ENCODE measurements at places on chromosomes 4 and X. TPM values are rescaled to one million over a fixed set of nuclear protein-coding genes. Genes with fewer than 3 reads are reported as not detected.

DNA sequence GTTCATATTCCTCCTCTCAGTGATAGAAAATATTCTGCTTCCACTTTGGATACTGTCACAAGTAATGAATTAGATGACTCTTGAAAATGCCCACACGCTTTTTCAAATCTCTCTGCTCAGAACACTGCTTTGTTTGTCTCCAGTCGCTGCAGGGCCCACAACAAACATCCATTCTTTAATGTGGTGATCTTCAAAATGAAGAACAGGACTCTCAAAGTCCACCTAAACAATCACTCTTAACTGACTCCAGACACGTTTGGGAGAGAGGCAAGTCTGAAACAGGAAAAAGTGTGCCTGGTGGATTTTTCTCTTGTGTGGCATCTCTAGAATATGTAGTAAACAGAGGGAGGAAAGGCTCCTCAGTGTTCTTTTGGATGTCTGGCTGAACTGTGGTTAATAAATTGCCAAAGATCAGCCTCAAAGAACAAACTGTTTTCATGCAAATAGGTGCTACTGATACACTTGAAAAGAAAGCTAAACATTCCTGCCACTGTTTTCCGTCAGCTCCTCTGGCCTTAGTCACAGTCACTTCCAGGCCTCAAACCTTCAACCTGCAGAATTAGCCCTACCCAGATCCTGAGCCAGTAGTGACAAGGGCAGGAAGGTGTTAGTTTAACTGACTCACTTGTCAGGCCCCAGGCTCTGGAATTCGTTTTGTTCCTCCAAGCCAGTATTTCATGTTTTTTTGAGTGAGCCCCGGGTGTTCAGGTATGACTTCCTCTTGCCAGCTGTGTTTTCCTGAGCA, 259.6 kb upstream of the GPC4 start:
- peak; percentile 63 for DNase-seq
- no peaks in the 10 kb centered on the region for H3K36me3 ChIP-seq
- no peaks in the 10 kb centered on the region for H3K27me3 ChIP-seq

- DNase-seq: no peak
- no peak overlapping the region for H3K27ac ChIP-seq
- no peaks in the 10 kb centered on the region for H3K36me3 ChIP-seq
- H3K27me3 ChIP-seq: no peaks in the 10 kb centered on the region
These were observed 13.1 kb upstream of the MAGEA4 start for GRCh38 chrX:151899622-151900021.

DNA sequence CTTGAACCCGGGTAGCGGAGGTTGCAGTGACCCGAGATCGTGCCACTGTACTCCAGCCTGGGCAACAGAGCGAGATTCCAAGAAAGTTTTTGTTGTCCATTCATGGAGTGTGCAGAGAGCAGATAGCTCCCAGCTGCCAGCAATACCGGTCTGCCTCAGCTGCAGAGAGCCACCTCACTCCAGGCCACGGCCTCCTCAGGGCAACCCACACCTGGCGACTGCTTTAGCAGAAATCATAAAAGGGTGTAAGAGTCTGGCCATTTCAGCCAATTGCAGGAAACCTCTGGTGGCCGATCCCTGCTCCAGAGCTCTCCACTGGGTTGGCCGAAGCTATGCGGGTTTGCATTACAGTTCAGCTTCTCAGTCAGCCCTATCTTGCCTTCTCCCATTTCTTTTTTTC, 227.4 kb upstream of the BCOR start:
- H3K4me1 ChIP-seq: no peaks in the 10 kb centered on the region
- H3K4me3 ChIP-seq: no peak overlapping the region
- no peaks in the 10 kb centered on the region for H3K36me3 ChIP-seq
- H3K27ac ChIP-seq: no peak overlapping the region

- no peak overlapping the region for H3K4me3 ChIP-seq
- H3K36me3 ChIP-seq: no peaks in the 10 kb centered on the region
- no peaks in the 10 kb centered on the region for H3K4me1 ChIP-seq
- no peak overlapping the region for H3K27ac ChIP-seq
These were observed 6.4 kb upstream of the GPC3 start for GRCh38 chrX:133991814-133992213.

DNA sequence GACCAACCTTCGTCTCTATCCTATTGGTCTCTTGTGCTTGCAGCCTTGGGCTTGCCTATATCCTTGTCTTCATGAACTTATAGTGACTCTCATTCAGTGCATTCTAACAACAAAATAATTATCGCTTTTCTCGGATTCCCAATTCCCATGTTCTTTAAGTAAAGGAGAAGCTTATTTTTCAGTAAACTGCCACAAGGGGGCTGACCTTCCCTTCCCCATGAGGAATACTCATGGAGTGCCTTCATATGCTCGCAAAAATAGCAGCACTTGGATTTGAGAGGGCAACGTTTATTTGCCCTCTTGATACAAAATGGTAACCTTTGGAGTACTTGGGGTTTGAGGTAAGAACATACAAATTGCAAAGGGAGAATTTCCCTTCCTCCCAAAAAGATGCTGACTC, 183.2 kb upstream of the TENT5D start:
- no peak overlapping the region for H3K27ac ChIP-seq
- H3K36me3 ChIP-seq: no peaks in the 10 kb centered on the region
- H3K4me1 ChIP-seq: no peaks in the 10 kb centered on the region
- H3K27me3 ChIP-seq: no peaks in the 10 kb centered on the region
- H3K4me3 ChIP-seq: no peak overlapping the region
- no peak for DNase-seq

- DNase-seq: no peak
- H3K4me1 ChIP-seq: no peaks in the 10 kb centered on the region
- H3K36me3 ChIP-seq: no peaks in the 10 kb centered on the region
- no peak overlapping the region for H3K27ac ChIP-seq
These were observed 51.7 kb downstream of the IGSF1 start for GRCh38 chrX:131237363-131237762.

DNA sequence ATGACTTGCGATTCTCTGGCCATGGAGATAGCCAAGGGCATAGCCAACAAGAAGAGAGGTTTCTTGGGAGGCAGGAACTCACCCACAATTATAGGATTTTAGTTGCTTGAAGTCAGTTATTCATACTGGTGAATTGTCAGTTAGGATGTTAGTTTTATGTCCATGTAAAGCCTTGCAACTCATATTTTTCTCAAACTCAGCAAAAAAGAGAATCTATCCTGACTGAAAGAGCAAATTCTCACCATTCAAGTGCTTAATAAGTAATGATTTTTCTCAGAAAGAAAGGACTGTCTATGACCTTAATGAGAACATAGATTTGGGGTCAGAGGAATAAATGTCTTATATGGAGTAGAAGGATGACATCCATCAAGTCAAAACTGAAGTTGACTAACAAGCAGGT, 934.5 kb downstream of the STPG2 start:
- no peak overlapping the region for H3K27ac ChIP-seq
- no peak overlapping the region for H3K4me3 ChIP-seq
- DNase-seq: no peak

DNA sequence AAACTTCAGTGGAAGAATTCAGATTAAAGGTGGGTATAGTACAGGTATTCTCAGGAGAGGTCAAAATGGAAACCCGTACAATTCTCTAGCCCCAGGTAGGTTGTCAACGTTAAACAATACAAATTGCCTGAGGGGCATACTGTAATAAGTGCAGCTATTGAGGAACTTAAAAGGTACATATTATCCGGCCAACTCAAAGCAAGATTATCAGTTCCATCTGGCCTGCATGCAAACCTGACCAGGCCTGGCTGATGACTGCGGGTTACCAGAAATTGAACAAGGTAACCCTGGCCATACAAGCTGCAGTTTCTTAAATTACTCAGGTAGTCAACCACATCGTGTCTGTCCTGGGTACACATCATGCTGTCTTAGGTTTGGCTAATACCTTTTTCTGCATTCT, 12.3 kb upstream of the ZNF630 start:
- no peaks in the 10 kb centered on the region for H3K27me3 ChIP-seq
- no peaks in the 10 kb centered on the region for H3K36me3 ChIP-seq
- H3K27ac ChIP-seq: no peak overlapping the region
- H3K4me3 ChIP-seq: no peak overlapping the region

DNA sequence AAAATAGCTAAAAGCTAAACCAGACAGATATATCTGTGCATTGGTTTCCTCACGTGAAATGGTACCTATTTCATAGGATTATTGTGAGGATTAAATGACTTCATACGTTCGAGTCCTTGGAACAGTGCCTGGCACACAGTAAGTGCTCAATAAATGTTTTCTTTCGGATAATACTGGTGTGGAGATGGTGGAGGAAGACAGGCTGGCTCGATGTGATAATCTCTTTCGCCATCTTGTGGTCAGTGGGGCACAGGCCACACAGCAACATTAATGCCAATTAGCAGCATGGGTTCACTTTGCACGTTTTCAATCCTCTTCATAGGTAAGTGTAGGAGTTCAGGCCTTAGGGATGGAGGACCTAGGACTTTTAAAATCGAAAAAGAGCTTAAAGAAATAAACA, 9.3 kb downstream of the PAGE4 start:
- H3K4me1 ChIP-seq: no peaks in the 10 kb centered on the region
- DNase-seq: peak; percentile 34
- no peak overlapping the region for H3K27ac ChIP-seq
- no peak overlapping the region for H3K4me3 ChIP-seq
- no peaks in the 10 kb centered on the region for H3K36me3 ChIP-seq
- peaks cover 13% of the 10 kb centered on the region for H3K27me3 ChIP-seq

DNA sequence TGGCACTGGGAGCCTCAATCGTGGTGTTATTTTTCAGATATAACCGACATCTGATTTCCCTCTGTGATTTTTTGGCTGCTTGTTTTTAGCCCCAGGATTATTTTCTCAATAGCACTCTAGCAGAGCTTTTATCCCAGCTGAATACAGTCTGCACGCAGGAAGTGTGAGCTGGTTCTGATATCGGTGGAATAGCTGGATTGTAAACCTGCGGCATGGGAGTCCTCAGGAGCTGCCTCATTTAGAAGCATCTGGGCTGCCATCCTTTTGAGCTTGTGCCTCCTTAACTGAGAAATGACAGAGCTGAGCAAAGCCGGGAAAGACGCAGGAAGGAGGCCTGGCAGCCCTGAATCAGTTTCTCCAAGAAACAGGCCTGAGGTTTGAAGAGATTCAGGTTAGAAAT, 28.4 kb upstream of the GRPEL1 start:
- H3K27ac ChIP-seq: no peak overlapping the region
- H3K27me3 ChIP-seq: no peaks in the 10 kb centered on the region
- H3K4me3 ChIP-seq: no peak overlapping the region
- no peak for DNase-seq

GRCh38 chr4:25253071-25253445, 19.2 kb downstream of the PI4K2B start:
- H3K36me3 ChIP-seq: peaks cover 17% of the 10 kb centered on the region
- no peaks in the 10 kb centered on the region for H3K27me3 ChIP-seq
- H3K4me1 ChIP-seq: peaks cover 15% of the 10 kb centered on the region
- H3K27ac ChIP-seq: no peak overlapping the region

- H3K27me3 ChIP-seq: no peaks in the 10 kb centered on the region
- no peaks in the 10 kb centered on the region for H3K36me3 ChIP-seq
These were observed 1609.1 kb downstream of the C4orf33 start for GRCh38 chr4:130705023-130705422.

DNA sequence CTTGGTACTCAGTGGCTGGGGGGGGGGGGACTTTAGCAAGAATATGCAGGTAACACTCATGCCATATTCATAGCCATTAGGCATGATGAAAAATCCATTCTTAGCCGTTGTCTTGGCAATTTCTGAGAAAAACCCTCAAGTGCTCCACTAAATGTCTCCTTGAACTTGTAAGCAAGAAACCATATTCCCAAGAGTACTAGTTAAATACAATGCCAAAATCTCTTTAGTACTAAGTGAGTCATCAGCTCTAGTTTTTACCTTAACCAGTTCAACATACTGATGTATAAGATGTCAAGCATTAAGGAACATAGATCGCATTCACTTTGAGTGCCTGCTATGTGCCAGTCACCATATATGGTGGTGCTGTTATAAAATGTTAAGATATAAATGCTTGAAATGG, 27.5 kb downstream of the UBE2D3 start:
- peaks cover 100% of the 10 kb centered on the region for H3K36me3 ChIP-seq
- no peak for DNase-seq
- H3K27me3 ChIP-seq: no peaks in the 10 kb centered on the region
- no peak overlapping the region for H3K27ac ChIP-seq

DNA sequence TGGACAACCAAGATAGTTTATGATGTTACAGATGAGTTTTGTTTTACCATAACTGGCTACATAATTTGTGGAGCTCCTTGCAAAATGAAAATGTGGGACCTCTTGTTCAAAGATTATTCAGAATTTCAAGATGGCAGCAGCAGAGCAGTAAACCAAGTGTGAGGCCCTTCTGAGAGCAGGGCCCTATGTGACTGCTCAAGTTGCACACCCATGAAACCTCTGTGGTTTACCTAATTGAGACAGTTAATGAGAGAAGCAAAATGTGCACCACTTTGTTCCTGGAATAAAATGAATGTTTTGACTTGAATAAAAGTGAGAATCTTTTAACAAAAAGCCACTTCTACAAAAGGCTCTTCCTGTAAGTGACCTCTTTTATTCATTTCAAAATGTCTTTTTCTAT, 519.2 kb downstream of the RPA4 start:
- no peak for DNase-seq
- H3K36me3 ChIP-seq: no peaks in the 10 kb centered on the region
- H3K4me1 ChIP-seq: no peaks in the 10 kb centered on the region
- no peak overlapping the region for H3K4me3 ChIP-seq

The ADH1A gene
- not detected for polyA plus RNA-seq

The TMEM129 gene
- 29.9 TPM for polyA plus RNA-seq

The CPE gene
- 13.1 TPM for polyA plus RNA-seq

The FMR1NB gene
- polyA plus RNA-seq: not detected

The TASL gene
- 1.1 TPM for polyA plus RNA-seq

The CACNA1F gene
- 0.06 TPM for polyA plus RNA-seq
